ENCODE measurements at places on chromosomes 4 and X.

- no peak for DNase-seq
Observed at GRCh38 chrX:97858592-97858991, 974.9 kb downstream of the RPA4 start.

- DNase-seq, result no peak
Observed at GRCh38 chrX:19107035-19107434, 15.2 kb downstream of the ADGRG2 start.

DNA sequence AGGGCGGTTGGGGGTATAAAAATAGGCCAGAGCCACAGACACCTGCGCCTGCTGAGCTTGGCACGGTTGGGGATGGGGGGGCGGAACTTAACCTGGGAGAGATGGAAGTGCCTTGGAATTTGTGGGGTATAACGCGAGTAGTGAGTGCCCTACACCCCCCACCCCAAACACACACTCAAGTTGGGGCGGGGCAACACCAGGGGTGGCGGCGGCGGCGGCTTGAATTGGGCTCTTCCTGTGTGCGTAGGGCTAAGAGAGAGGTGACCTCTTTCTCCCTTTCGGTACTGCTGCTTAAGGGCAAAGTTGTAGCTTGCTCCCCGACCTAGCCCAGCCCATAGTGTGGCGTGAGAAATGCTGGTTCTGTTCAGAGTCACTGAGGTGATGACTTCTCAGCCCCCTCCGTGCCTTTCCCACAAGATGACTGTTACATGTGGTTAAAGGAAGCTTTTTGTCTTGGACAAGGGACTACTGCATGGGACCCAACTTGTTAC lies 839 bp downstream of the STK26 start:
- no peak for DNase-seq

- DNase-seq, result no peak
Observed at GRCh38 chr4:74190919-74191397, 33.0 kb downstream of the MTHFD2L start.

- DNase-seq, result no peak
Observed at GRCh38 chr4:127586922-127587571, 45.7 kb upstream of the INTU start.
